H4 (cell line): ENCODE measurements at places on chromosomes 4 and X. TPM values are rescaled to one million over a fixed set of nuclear protein-coding genes. Genes with fewer than 3 reads are reported as not detected.

The KCND1 gene
- total RNA-seq: 0.12 TPM in 1 of 2 replicates, not detected in the other

The SULT1E1 gene
- 1.6 and 3.1 TPM in 2 replicates for total RNA-seq

- no peak for DNase-seq
These were observed 209.4 kb downstream of the RAPGEF2 start for GRCh38 chr4:159312236-159312635.

GRCh38 chrX:14864631-14865030, 8.2 kb downstream of the FANCB start:
- DNase-seq: no peak

DNA sequence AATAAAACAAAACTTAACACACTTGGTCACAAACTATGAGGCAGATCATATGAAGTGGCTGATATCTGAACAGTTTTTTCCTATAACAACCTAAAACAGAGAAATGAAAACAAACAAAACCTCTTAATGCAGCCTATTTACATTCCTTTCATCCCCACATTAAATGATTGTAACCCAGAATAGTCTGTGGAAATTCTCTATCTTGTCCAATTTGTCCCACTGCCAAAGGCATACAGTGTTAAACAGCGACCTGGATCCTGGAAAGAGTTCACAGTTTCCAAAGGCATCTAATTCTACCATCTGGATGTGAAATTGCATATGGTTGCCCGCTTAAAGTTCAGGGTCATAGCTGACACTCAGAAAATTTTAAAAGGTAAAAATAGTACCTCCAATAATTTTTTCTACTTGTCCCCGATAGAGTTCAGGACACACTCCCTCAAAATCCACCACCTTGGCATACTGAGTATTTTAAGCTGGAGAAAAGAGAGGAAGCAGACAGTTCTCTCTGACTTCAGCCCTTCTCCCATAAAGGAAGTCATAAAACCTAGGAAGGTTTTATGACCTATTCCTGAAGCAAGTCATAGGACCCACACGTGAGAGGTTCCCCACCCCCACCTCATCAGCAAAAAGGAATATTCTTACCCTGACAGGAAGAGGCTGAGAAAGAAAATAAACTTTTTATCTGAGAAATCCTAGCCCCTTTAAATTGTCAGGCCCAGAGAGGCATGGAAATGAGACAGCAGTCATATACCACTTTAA, 270.2 kb downstream of the PAPSS1 start:
- no peak for DNase-seq

The XKRX gene
- 0.31 and 0.39 TPM in 2 replicates for total RNA-seq

DNA sequence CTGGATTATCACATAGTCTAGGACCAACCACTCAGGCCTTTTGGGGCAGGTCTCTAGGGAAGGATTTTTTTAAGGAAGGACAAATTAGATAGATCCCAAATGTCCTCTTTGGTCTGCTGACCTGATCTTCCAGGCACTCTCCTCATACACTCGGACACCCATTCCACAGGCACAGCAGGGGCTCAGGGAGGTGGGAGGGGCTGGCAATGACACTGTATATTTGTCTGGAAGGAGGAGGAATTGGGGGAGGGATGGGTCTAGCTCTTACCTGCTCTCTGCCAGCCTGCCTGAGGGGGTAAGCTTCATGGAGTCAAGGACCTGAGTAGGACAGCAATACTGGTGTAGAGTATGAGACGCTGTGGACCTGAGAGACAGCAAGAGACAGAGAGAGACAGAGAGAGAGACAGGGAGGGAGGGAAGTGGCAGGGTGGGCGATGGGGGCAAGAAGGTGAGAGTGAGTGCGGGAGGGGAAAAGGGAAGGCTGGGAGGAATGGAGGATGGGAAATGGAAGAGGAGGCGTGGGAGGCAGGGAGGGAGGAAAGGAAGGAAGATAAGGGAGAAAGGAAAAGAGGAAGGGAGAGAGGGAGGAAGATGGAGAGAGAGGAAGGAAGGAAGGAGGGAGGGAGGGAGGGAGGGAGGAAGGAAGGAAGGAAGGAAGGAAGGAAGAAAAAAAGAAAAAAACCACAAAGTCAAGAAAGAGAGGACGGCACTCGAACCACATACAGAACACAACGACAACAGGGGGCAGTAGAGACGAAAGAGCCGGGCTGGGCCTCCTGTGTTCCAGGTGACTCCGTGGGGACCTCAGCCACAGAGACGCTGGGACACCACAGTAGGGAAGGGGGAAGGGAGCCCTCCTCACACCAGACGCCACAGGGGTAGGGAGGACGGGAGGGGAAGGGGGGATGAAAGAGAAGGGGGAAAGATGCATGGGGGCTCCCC, 1.8 kb downstream of the IQSEC2 start:
- DNase-seq: no peak
